Omental fat pad (tissue), 4 donors: ENCODE measurements at places on chromosomes 7 and 10.

DNA sequence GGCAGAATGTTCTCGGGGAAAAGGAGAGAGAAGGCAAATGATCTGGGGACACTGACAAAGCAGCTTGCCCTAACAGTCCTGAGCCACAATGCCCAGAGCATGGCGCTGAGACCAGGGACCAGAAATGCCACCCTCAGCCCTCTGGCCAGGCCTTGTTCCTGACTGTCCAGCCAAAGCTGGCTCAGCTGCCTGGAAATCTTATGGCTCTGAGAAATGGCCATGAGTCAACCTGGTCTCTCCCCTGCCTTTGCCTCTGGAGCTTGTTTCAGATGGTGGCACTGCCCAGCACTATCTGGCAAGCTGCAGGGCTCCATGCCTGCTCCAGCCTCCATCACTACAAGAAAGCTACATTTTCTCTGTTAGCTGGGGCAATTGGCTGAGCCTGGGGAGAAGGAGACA is 90.5 kb upstream of the PLXNA4 start:
- DNase-seq: no peak

DNA sequence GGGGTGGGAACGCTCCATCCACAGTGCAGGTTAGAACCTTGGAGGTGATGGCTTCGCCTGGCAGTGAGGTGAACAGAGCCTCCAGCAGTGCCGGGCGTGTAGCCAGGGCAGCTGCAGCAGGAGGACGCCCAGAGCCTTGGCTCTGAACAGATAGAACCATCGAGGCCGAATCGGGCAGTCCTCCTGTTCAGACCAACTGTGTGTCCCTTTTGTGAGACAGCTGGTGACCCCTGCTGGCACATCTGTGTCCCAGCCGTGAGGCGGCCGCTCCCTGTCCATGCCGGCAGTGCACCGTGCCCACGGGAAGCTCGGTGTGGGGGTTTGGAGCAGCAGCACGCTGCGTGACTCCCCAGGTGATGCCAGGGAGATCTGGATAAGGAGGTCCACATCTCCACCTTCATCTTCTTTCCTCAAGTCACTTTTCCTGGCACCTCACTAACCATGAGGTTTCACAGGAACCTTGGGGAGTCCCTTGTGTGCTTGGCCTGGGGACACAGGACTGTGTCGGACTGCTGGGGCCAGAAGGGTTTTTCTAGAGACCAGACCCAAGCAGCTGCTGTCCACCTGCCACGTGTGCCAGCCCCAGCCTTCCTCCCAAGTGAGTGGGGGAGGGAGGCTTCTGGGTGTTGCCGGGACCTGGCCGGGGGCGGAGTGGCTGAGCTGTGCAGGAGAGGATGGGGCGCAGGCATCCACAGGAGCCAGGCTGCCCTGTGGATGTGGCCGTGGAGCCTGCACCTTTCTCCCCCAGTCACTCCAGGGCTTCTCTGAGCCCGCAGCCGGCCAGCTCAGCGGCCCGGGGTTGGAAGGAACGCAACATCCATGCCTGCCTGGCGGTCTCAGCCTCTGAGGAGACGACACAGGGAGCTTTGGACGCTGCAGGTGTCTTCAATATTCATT is 69.4 kb downstream of the DNAJB6 start:
- no peak for DNase-seq

DNA sequence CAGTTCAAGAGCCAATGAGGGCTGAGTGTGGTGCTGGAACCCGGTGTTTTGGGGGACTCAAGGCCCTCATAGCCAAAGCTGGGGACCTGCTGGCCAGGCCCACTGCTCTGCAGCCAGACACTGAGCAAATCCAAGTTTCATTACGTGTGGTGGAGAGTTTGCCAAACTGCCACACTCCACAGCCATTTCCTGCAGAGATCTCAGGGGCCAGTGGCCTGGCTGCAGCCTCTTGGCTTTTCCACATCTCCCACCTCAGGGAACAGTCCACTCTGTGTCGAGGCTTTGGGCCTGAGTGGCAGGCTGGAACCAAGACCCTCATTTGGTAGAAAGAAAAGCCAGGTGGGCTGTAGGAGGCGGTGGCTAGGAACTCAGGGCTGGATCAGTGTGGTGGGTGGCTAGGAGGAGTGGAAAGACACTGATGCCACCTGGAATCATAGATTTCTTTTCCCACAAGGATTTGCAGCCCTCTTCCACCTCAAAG is 3.2 kb downstream of the HOXA11 start:
- DNase-seq: no peak

DNA sequence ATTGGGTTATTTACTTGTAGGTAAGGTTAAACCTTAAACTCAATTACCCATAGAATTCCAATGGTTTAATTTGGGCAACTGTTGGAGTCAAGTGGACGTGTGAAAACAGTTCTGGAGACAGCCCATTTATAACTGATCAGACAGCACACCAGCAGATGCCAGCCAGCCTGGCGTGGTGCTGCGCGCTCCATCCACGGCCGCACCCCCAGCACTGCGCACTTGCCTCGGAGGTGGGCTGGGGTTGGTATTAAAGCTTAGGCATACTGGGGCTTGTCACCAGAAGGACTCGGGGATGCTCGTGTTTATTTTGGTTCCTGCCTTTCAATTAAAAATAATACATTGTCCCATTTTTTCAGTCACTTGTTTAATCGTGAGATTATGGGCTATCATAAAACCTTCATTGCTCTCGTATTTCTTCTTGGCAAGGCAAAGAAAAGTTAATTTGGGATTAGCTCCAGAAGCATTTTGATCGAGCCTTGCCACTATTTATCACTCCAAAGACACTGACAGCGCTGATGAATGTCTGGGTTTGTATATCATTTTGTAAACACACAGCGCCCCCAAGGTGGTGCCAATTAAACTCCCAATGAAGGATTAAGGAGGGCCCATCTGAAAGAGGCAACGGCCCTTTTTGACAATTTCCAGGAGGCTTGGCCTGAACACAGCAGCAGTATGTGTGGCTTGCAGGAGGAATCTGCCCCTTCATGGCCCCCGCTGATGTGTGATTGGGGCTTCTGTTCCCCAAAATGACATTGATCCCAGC is 204.5 kb upstream of the CXCL12 start:
- no peak for DNase-seq

GRCh38 chr10:99123336-99123735 is 112.3 kb downstream of the HPSE2 start:
- no peak for DNase-seq

DNA sequence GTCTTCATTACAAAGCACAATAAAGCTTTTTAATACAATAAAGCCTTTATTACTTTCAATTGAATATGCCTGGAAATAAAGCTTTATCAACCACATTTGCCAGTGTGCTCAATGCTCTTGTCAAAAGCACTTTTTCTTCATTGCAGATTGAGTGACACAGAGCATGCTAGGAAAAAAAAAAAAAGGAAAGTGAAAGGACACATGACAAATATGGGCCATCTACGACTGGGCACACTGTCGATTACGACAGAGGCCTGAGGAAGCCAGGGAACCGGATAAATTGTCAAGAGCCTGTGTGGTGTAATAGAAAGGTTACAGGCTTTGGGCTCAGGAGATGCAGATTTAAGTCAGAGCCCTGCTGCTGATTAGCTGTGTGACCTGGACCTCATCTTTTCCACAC is 84.8 kb upstream of the LRGUK start:
- DNase-seq: no peak
